ENCODE measurements at places on chromosomes 1 and 21.

- DNase-seq: no peak
Measured at GRCh38 chr1:10973956-10974881, 38.2 kb upstream of the TARDBP start.

DNA sequence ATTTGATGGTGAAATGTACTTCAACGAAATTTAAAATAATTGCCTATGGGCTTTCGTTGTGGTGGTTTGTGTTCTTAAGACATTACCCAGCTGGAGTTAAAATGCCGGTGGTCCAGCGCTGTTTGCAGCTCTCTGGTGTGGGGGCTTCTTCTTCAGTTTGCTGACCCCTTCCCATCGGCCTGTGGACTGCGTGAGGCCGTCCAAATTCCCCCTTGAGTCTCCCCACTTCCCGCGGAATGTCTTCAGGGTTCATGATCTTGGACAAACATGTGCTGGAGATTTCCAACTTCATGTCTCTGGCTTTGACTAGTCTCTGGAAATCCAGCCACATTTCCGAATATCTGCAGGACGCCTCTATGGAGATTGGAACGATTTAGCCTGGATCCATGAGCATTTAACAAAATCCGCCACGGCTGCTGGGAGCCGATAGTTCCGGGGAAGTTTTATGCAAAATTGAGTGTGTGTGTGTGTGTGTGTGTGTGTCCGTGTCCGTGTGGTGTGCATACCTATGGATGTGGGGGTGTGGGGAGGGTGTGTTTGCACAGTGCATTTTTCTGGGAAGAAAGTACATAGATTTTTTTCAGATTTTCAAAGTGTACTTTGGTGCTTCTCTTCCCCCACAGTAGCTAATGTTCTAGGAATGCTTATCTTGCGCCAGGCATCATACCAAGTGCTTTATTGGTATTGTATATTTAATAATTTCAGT lies 117.2 kb downstream of the PCP4 start:
- DNase-seq: peak; percentile 52

DNA sequence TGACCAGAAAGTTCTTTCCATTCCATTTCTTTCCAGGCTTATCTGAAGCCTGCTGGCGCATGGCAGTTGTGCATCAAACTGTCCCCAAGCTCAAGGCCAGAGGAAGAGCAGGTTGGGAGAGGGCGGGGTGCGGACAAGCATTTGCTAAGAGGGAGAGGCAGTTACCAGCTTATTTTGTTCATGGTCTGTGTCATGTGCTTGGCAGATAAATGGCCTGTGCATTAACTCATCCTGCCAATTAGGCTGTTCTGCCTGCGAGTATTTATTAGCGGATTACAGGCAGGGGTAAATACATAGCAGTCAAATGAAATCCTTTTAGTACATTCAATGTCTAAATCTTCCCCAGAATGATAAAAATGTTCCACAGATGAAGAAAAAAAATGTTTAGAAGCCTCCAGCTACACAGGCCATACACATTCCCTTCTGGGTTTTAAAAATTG lies 48.9 kb upstream of the B3GALNT2 start:
- DNase-seq: no peak

DNA sequence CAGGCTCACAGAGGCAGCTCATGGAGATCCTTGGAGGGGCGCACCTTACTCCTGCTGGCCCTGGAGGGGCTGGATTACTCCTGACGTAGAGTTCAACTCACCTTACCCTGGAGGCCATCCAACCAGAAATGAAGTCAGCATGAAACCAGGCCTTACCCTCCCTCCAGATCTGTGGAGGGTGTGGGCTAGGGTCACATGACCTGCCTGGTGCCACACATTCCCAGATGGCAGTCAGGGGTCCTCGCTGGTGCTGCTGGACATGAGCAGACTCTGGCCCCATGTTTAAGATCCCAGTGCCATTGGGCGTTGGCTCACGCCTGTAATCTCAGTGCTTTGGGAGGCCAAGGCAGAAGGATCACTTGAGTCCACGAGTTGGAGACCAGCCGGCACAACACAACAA lies 4.5 kb downstream of the C21orf58 start:
- no peak for DNase-seq

- peak; percentile 65 for DNase-seq
Measured at GRCh38 chr1:145961425-145962156, 2.8 kb downstream of the ANKRD34A start.

GRCh38 chr1:17108786-17109185 lies 10.5 kb downstream of the PADI2 start:
- DNase-seq: no peak

All from left hindlimb (tissue), 1 donor.